Activated CD4-positive, alpha-beta T cell treated with anti-CD3 and anti-CD28 coated beads, Interleukin-2, amount 50 U/mL, for 48 hours (primary cell): ENCODE measurements at places on chromosomes 3 and 15.
A peak's percentile ranks its signal among the peaks of the same experiment; 100 is the strongest.

DNA sequence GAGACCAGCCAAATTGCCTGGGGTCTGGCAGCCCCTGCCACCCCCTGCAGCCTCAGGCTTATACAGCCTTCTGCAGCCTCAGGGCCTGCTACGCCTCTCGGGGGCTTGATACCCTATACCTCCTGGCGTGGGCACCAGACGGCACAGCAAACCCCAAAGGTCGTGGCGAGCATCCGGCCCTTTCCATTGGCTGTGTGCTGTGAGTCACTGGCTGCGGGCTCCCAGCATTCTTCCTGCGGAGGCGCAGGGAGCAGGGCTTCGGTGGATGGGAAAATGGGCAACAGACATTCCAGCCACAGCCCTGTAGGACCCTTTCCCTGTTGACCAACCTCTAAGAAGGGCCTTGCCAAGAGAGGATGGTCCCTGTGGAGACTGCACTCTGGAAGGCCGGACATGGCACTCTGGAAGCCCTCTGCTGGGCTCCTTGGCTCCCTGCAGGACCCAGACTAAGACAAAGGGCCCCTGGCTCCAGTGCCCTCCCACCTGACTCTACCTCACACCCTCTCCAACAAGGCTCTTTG, 59.6 kb downstream of the ITGA11 start:
- DNase-seq, result no peak

DNA sequence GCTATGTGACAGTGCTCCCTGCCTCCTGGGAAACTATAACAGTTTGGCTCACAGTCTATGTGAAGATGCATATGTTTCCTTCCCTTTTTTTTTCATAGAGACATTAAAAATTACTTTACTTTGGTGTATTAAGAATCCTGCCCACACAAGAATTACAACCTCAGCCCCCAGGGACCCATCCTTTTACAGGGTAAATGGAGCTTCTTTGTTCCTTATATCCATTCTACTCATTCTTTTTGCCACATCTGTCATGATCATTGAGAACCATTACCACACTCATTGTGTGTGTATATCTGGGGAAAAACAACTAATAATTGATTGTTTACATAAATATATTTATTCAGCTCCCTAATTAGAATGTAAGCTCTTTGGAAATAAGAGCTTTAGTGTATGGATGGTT, 157.4 kb downstream of the SSR3 start:
- no peak for DNase-seq

DNA sequence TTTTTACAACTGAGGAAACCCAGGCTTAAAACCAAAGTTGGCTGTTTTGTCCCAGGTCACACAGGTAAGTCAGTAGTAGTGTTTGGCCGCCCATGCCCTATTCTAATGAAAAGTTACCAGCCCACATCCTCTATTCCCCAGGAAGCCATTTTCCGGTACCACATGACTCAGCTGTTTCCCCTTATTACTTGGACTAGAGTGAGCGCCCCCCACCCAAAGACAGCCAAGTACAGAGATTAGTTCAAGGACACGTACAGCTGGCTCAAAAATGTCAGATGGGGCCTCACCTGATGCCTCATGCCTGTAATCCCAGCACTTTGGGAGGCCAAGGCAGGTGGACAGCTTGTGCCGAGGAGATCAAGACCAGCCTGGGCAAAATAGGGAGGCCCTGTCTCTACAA, 8.5 kb upstream of the KLHL6 start:
- DNase-seq, result peak; percentile 21

DNA sequence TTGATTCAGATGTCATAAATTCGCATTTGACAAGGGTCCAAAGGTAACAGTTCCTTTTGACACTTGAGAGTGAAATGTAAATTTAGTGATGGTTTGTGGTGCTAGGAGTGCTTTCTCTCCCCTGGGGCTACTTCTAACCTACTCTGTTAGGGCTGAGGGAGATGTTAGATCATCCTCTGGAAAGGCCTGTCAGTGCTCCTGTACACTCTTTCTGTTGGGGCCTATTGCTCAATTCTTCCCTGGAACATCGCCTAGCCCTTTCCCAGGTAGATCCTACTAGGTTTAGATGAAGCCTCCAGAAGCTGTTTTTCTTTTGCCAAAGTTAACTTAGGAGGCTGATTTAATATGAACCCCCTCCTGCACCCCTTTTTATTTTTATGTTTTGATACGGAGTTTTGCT, 1.4 kb downstream of the PCCB start:
- no peak for DNase-seq

GRCh38 chr3:159482241-159482993, 506.2 kb upstream of the IL12A start:
- no peak for DNase-seq

DNA sequence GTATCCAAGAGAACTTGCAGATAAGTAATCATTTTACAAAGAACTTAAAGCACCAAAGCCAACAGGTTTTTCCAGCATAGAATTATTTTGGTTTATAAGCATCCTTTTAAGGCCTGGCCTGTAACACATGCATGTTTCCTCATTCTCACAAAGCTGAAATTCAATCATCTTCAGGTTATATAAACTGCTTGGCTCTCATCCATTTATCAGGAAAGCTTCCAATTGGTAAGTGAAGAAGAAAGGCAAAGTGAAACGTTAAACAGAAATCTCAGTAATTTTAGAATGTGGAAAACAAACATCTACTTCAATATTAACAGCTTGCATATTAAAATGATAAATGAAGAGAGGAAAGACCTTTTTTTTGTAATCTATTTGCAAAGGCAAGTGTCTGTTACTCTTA, 1.6 kb downstream of the SERP1 start:
- no peak for DNase-seq

DNA sequence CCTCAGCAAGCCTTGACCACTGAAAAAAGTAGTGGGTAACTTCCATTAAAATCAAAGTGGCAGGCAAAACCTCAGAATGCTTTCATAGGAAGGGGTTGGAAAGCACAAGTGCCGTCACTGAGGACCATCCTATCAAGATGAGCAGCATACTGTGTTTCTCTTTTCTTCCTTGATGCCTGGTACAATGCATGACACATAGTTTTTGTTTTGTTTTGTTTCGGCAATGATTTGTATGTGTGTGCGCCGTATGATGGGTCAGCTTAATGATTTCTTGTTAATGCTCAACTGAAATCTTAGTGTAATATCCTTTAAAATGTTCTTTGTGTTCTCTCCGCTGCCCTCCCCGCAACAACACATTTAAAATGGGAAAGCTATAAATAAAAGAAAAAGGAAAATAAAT, 476.4 kb upstream of the KCNMB2 start:
- no peak for DNase-seq

DNA sequence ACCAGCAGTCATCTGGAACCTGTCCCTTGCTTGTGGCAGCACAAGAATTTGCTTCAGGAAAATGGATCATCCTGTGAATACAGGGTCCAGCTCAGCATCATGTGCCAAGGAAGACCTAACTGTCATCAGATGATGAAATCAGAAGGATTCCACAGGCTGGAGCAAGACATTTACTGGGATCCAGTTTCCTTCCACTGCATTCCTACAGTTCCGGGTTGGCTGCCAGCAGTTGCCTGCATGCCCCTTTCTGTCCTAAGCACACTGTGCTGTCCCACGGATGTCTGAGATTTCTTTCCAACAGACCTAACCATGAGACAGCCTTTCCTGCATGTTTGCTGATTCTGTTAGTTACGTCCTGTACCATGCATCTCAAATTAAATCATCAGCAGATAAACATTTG, 140.7 kb downstream of the IMPG2 start:
- DNase-seq, result no peak

GRCh38 chr15:31265090-31265870, 61.4 kb upstream of the KLF13 start:
- no peak for DNase-seq

GRCh38 chr3:15387171-15387581, 40.2 kb downstream of the METTL6 start:
- no peak for DNase-seq

DNA sequence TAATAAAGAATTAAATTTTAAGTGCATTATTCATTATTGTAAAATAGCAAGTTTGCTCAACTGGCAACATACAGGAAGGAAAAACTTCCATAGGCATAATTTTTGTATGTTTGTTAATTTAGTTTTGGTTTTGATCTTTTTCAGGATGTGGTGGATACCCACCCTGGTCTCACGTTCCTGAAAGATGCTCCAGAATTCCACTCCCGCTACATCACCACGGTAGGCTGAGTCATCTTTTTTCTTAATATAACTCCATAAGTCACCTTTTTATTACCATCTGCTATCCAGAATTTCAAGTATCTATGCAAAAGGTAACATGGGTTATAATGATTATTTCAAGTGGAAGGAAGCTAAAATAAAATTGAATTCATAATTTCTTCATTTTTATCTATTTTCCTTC, 104.8 kb downstream of the PPP2R3A start:
- no peak for DNase-seq

DNA sequence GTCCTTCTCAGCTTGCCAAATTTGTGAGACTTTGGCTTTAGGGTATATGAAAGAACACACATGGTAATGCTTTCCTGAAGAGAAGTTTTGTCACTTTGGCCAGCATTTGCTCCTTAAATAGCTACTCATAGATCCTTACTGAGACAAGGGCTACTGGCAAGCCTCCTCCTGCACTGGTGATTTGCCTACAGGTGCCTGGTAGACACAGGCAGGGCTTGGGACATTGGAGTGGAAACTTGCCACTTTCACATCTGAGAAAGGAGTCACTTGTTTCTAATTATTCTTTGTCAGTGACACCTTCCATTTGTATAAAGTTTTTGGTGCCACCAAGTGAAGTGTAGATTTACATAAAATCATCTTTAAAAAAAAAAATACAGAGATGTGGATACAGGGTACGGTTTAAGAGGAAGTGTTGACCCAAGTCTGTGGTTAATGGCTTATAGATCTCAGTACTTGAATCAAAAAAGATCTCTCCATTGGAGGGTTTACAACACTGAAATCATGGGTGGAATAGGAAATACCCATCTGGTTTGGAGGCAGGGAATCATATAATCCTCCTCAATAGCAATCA, 132.8 kb upstream of the GADL1 start:
- DNase-seq, result no peak

GRCh38 chr3:144583871-144584270, 612.2 kb downstream of the DIPK2A start:
- DNase-seq, result no peak

DNA sequence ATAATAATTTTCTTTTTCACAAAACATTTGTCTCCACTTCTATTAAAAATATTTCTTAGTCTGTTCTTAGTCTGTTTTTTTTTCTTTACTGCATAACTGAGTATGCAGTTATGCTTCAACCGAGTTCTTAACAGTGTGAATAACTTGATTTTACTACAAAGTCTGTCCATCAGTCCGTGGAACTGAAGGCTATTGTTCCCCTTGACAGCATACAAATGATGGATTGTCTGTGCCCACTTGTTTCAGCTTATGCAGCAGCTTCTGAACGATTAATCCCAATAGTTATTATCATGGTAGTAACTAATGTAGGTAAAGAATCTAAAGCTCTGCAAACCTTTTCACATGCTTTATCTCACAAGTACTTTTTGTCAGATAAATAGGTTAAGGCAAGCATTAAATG, 150.7 kb downstream of the SSR3 start:
- no peak for DNase-seq

DNA sequence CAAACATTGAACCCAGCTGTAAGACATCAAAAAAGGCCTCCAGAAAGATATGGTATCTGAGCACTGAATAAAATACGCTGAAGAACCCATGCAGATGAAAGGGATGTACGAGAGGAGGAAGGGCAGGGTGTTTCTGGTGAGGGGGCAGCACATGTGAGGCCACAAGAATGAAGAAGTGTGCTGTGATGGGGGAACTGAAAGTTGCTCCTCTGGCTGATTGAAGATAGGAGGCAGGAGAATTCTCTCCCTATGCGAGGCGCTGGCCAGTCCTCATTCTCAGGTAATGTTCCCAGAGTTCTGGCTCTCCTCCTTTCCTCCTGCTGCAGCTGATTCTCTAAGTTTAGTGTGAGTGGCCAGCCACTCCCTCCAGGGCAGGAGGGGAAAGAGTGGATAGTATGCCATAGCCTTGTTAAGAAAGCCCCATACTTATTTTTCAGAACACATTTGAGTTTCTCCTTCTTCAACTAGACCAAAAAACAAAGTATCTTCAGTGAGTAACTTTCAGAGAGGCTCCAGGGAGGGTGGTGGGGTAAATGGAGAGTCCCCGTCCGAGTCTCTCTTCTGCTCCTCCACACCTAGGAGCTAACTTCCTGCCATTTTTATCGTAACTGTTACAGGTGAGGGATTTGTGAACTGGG, 26.9 kb upstream of the MYO1E start:
- DNase-seq, result no peak

DNA sequence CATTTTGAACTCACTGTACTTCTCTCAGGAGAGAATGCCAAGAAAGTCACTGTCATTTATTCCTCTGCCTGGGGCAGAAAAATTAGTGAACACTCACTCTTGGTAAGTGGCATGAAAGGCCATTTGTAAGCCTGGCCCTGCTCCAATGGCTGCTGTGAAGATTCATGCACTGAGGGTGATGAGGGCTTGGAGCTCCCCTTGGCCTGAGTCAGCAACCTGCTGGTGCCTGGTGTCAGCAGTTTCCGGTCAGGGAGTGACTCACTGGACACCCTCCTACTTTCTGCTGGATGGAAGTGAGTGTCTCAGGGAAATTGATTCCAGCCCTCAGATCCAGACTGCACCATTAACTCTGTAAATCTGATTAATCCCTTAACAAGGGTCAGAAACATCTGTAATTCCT, 37.6 kb downstream of the TRA2B start:
- DNase-seq, result no peak

- DNase-seq, result peak; percentile 0
These were observed 32.3 kb downstream of the PSTPIP1 start for GRCh38 chr15:77027111-77027696.

GRCh38 chr3:30970183-30970582, 75.7 kb upstream of the GADL1 start:
- DNase-seq, result no peak

- no peak for DNase-seq
These were observed 147.4 kb downstream of the CMSS1 start for GRCh38 chr3:99965077-99965476.
